ENCODE measurements at places on chromosomes 3 and 15. TPM values are rescaled to one million over a fixed set of nuclear protein-coding genes. Genes with fewer than 3 reads are reported as not detected.

GRCh38 chr3:141402476-141403171 lies 34.3 kb downstream of the ZBTB38 start:
- DNase-seq, result peak; percentile 77

- no peak for DNase-seq
These were observed 57.8 kb upstream of the RYK start for GRCh38 chr3:134308350-134308891.

GRCh38 chr3:130712718-130713423 lies 33.8 kb downstream of the PIK3R4 start:
- no peak for DNase-seq

DNA sequence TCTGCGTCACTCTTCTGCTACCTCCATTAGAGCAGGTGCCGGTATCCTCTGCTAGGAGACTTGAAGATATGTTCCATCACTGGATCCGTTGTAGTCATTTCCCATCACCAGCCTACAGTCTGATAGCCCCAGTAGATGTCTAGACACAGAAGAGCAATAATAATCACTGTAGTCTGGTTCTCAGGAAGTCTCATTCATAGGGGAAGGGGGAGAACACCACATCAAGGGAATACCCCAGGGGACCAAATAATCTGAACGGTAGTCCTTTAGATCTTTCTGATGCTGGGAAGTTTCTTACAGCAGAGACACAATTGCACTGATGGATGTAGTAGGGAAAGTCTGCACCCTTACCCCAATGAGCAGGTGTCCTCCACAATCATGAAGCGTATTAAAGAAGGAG lies 595.0 kb downstream of the EPHA3 start:
- DNase-seq, result no peak

Gene COL8A1
- total RNA-seq, result 0.99 TPM

Gene VPS33B
- 18.3 TPM for total RNA-seq

Gene GRAMD2A
- 1.5 TPM for total RNA-seq

All from H1 (cell line).